ENCODE measurements at places on chromosomes 3 and 15.
A peak's percentile ranks its signal among the peaks of the same experiment; 100 is the strongest.

GRCh38 chr15:99452728-99453636 is 112.8 kb upstream of the MEF2A start:
- DNase-seq: no peak

GRCh38 chr3:124217542-124217941 is 225.6 kb upstream of the ROPN1 start:
- no peak for DNase-seq

- DNase-seq: no peak
Observed at GRCh38 chr15:93454788-93455187, 365.8 kb upstream of the RGMA start.

DNA sequence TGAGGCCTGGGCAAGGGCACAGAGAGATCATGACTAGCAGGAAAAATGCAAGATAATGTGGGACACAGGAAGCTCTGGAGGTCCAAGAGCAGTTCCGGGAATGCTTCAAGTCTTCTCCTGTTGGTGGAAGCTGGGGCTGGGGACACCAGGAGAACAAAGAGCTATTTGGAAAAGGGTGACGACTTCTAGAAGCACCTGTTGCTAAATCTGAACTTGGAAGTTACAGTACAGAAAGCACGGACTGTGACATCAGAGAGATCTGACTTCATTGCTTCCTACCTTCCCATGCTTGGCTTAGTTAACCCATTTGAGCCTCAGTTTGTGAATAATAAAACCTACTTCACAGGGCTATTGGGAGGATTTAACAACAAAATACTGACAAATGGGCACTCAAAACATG is 52.7 kb upstream of the NEO1 start:
- DNase-seq: no peak

DNA sequence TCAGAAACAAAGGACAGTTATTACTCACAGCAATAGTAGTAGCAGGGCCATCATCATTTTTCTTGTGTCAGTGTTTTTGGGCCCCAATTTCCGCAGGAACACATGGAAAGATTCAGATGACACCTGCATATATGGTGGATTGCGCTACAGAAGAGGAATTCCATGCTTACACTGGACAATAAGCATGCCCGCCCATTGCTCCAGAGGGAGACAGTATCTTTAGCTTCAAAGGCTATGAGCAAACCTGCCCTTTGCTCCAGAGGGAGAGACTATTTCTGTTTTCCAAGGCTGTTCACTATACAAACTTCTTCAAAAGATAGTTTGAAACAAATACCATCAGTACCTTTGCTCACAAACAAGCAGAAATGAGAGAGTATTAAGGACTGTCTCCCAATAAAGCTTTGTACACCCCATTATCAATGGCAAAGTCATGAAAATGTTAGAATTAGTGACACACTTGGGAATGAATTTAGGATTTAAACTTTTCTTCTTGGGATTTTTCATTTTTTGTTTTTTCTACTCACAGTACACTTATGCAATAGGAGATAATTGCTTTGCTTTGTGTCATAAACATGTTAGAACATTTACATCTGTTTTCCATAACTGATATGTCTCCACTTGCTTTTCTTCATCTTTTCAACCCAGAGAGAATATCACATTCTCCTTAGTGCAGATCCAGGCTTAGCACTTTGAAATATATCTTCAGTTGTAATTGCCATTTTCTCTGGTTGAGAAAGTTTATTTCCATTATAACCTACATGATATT is 564.5 kb upstream of the ZNF717 start:
- DNase-seq: no peak

GRCh38 chr3:119873646-119874045 is 91.7 kb downstream of the NR1I2 start:
- no peak for DNase-seq

DNA sequence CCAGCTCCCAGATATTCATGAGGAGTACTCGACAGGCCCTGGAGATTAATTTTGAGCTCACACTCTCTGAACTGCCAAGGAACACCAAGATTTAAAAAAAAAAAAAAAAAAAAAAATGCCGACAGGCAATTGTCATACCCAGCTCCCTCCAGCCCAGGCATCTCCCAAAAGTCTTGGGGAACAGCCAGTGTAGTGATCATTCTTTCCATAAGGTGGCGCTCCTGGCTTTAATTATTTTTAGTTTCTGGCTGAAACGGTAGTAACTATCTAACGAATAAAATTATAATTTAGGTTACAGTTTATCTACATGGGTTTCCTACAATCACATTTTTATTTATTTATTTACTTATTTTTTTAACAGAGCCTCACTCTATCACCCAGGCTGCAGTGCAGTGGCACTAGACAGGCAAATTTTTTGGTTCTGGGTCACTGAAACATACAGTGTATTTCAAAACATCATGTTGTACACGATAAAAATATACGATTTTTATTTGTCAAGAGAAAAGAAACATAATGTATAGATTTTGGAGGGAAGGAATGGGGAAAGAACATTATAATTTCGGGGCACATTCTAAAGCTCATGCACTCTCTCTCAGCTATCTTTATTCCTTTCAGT is 157.3 kb downstream of the ADAMTS9 start:
- DNase-seq: no peak

DNA sequence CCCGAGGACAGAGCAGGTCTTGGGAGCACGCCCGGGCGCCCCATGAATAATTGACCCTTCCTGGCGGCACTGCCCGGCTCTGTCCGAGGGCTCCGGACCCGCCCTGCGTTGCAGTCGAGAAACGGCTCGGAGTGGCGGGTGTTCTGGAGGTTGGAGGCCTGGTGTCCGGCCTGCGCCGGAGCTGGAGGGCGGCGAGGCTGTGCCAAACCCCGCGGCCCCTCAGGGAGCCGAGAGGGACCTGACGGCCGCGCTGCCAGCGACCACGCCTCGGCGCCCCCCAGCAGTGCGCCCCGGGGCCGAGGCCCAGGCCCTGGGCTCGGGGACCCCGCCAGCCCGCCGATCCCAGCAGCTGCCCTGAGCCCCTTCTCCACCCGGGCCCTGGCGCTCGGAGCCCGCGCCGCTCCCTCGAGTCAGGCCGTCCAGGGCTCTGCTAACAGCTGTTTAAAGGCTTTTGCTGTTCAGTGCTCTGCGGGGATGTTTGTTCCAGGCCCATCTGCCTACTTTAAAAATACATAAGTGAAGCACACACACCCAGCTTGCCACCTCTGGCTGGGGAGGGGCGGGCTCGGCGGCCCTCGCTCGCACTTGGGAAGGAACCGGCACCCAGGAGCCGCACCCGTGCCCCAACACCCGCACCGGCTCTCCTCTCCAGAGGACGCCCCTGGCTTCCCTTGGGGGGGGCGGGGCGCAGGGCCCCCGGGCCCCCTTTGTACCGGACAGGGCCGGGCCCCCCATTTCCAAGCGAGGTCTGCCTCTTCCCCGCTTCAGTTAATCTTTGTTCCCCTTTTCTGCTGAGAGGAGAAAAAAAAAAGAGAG is 730 bp upstream of the ZNF710 start:
- DNase-seq: no peak

GRCh38 chr3:59632760-59633573 is 583.1 kb upstream of the CFAP20DC start:
- no peak for DNase-seq

GRCh38 chr3:154040283-154040682 is 80.9 kb upstream of the ARHGEF26 start:
- DNase-seq: no peak

DNA sequence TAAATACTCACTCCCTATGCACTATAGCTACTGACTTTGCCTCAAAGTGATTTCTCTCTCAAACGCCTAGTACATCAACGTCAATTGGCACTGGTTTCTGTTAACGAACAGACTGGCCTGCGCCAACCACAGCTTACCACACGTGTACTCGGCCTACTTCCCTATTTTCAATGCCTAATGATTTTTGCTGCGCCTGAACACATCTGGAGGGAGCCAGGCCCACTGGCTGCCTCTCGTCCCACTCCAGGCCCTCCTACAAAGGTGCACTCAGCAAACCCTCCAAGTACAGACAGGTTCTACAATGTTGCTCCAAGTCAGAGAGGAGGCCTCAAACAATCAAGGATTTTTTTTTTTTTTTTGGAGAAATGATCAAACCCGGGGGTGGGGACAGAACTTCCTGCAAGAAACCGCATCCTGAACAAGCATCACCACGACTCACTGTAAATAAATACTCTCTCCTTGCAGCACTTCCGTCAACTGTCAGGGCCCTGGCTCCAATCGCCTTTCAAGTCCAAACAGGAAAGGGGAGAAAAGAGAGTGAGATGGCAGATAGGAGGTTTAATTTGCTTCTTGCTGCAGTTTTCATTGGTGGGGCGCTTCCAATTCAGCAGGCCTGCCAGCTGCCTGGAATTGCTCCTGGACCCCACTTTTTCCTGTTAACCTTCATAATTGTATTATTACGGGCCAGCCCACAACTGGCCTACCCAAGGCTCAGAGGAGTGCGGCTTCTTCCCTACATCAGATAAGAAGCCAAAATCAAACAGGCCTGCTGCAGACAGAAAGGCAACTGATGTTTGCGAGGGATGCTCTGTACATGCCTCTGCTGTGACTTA is 139.3 kb downstream of the FOXP1 start:
- DNase-seq: peak; percentile 77

DNA sequence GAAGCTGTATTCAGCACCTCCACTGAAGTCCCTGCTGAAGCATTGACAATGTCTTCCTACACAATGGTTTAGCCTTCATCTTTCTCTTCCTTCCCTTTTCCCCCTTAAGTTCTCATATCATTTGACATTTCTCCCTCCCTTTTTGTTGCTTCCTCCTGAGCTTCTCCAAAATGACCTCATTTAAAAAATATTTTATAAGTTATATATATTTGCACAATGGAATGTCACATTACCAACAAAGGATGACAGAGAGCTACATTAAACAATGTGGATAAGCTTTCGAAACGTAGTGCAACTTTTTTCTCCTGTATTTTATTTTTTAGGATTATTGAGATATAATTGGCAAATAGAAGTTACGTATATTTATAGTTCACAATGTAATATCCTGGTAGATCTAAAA is 13.2 kb upstream of the DLG1 start:
- DNase-seq: no peak

DNA sequence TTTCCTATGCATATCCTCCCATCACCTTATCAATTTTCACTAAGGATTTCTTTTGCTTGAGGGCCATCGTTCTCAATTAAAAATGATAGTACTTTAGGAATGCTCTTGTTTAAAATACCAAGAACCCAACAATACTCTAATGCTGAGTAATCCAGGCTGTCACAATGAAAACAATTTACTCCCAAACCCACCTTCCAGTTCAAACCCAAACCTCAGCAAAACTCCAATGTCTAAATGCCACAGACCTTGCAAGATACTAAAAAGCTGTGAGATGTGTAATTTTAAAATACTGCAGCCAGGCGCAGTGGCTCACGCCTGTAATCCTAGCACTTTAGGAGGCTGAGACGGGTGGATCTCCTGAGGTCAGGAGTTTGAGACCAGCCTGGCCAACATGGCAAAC is 889.8 kb downstream of the ROBO1 start:
- DNase-seq: no peak
